ENCODE measurements at places on chromosomes 3 and 15. TPM values are rescaled to one million over a fixed set of nuclear protein-coding genes. Genes with fewer than 3 reads are reported as not detected.

- no peak overlapping the region for H3K27ac ChIP-seq
- peaks cover 6% of the 10 kb centered on the region for H3K27me3 ChIP-seq
- no peaks in the 10 kb centered on the region for H3K4me1 ChIP-seq
- no peak overlapping the region for H3K4me3 ChIP-seq
Observed at GRCh38 chr15:50064673-50065072, 54.4 kb downstream of the ATP8B4 start.

The SKOR1 gene
- 0.64 TPM for total RNA-seq

DNA sequence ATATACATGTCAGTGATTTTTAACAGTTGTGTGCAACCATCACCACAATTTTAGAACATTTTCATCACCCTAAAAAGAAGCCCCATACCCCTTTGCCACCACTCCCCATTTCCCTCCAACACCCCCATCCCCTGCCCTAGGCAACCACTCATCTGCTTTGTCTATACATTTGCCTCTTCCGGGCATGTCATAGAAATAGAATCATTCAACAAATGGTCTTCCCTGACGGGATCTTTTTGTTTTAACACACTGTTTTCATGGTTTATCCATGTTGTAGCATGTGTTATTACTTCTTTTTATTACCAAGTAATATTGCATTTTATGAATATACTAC, 4.0 kb downstream of the VILL start:
- no peak for DNase-seq
- H3K36me3 ChIP-seq, result peaks cover 22% of the 10 kb centered on the region
- H3K4me1 ChIP-seq, result peaks cover 53% of the 10 kb centered on the region
- H3K27me3 ChIP-seq, result no peaks in the 10 kb centered on the region

The CDHR4 gene
- total RNA-seq, result not detected

- H3K4me3 ChIP-seq, result no peak overlapping the region
- no peak overlapping the region for H3K27ac ChIP-seq
- peaks cover 45% of the 10 kb centered on the region for H3K4me1 ChIP-seq
- H3K36me3 ChIP-seq, result peaks cover 2% of the 10 kb centered on the region
- DNase-seq, result no peak
Observed at GRCh38 chr15:73979636-73980035, 12.5 kb downstream of the STOML1 start.

DNA sequence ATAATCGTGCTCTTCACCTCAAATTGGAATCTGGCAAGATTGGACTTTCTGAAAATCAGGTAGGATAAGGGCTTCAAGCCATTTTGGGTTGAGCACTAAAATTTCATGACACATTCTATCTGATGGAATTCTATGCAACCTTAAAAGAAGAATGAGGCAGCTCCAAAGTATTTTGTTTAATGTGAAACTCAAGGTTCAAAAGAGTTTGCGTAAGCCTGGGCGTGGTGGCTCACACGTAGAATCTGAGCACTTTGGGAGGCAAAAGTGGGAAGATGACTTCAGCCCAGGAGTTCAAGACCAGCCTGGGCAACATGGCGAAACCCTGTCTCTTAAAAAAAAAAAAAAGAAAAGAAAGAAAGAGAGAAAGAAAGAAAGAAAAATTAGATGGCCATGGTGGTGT, 3.6 kb upstream of the PLA1A start:
- no peaks in the 10 kb centered on the region for H3K27me3 ChIP-seq
- H3K4me1 ChIP-seq, result peaks cover 38% of the 10 kb centered on the region
- peaks cover 12% of the 10 kb centered on the region for H3K36me3 ChIP-seq
- no peak overlapping the region for H3K4me3 ChIP-seq
- no peak overlapping the region for H3K27ac ChIP-seq
